ENCODE measurements at places on chromosomes 16 and 17.

DNA sequence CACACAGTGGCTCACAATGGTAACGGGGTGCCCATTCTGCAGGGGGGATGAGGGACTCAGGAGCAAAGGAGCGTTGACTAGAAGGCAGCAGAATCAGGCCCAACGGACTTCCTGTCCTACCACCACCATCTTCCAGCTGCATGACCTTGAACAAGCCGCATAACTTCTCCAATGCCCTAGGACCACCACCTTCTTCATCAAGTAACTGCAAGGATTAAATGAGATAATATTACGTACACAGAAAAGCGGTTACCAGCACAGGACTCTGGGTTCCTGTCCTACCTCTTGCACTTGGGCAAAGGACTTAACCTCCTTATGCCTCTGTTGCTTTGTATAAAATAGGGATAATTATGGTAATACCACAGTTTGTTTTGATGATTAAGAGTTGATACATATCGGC, 4.7 kb downstream of the ASPHD1 start:
- no peak for DNase-seq

DNA sequence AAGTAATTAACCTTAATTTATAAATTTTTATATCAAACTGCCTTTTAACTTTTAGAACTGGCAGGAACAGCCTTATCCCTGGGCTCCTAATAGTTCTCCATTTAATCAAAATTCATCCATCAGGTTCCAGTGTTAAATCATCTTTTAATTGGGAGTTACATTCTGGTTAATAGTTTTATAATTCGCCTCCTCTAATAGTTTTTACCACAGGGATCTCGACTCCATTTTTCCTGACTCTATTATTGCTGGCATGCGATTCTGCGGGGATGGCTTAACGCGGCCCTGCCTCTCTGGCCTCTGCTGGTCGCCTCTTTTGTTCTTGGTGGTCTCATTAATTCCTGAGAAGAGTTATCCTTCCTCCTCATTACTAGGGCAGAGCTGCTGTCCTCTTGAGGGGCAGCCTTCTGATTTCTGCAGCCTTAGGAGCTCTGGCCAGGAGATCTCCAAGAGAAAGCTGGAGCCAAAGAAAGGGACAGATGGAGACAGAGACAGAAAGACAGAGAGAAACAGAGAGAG, 71.1 kb downstream of the MRM1 start:
- no peak for DNase-seq

GRCh38 chr16:86362155-86362849, 148.0 kb upstream of the FOXF1 start:
- no peak for DNase-seq

- no peak for DNase-seq
Measured at GRCh38 chr16:77785373-77785764, 3.0 kb upstream of the VAT1L start.

GRCh38 chr16:67024384-67025209, 4.4 kb upstream of the CBFB start:
- no peak for DNase-seq

- DNase-seq = no peak
Measured at GRCh38 chr16:9580025-9580424, 488.6 kb downstream of the HAPSTR1 start.

- no peak for DNase-seq
Measured at GRCh38 chr17:76673729-76674128, 30.2 kb upstream of the ST6GALNAC1 start.

GRCh38 chr16:1731073-1731472, 25.1 kb downstream of the MAPK8IP3 start:
- no peak for DNase-seq

GRCh38 chr16:57013229-57013628, 23.9 kb downstream of the NLRC5 start:
- no peak for DNase-seq

- no peak for DNase-seq
Measured at GRCh38 chr16:87840271-87840978, 28.9 kb downstream of the SLC7A5 start.

GRCh38 chr16:87789437-87790291, 23.9 kb upstream of the KLHDC4 start:
- no peak for DNase-seq

GRCh38 chr17:13601776-13602551, at the start of gene HS3ST3A1:
Gene HS3ST3A1, minus strand, starts transcription at chr17:13601929. Its CDS starts 800 bp downstream, at chr17:13601129.
- no peak for DNase-seq

GRCh38 chr16:3171181-3171854, 16.7 kb upstream of the OR1F1 start:
- DNase-seq = no peak

DNA sequence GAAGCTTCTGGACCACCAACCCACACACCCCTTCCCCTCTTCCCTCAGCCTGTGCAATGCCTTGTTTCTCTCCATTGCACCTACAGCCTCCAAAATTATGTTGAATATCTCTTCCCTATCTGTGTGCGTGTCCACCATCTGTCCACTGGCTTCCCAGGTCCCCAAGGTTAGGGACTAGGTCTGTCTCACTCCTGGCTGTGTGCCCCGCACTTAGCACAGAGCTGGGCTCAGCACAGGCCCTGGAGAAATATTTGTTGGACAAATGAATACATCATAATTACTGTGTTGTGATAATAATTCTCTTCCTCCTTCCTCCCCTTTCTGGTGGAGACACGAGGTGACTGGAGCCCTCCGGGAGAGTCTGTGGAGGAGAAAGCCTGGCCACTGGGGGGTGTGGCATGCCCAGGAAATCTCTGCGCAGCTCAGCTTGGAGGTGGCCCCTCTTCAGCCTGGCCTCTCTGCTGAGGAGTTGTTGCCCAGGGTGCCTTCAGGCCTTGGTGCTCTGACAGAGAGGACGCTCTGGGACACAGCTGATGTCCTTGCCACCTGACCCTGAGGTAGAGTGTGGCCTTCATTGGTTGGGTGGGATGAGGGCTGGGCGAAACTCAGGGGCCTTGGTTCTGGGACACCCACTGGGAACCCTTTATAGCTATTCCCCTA, 3.3 kb upstream of the BRD7 start:
- DNase-seq = no peak

DNA sequence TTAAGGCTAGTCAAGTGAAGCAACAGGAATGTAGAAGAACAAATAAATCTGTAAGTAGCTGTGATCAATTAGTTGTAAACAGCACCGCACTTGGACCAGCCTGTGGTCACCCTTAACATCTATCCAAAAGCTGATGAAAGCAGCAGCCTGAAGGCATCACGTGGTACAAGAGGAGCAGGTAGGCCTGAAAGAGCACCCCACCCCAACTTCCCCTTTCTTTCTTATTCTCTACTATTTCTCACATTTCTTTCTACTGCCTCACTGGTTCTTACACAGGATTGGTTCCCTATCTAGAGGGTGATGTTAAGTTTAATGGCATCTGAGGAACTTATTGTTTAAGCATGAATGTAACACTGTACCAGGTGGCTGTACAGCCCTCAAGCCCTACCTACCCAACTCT, 42.6 kb upstream of the CLEC18B start:
- DNase-seq = no peak

DNA sequence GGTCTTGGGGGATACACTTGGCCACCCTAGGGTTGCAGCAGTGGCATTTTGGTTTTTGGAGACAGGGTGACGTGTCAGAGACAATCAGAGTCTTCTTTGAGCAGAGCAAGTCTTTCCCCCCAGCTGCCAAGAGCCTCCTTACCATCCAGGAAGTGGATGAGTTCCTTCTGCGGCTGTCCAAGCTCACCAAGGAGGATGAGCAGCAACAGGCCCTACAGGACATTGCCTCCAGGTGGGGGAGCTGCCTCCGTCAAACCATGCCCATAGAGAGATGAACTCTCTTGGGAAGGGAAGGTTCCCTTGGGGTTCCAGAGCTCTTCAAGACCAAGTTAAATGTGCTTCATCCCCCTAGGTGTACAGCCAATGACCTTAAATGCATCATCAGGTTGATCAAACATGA, 11.3 kb downstream of the LIG3 start:
- DNase-seq = no peak

DNA sequence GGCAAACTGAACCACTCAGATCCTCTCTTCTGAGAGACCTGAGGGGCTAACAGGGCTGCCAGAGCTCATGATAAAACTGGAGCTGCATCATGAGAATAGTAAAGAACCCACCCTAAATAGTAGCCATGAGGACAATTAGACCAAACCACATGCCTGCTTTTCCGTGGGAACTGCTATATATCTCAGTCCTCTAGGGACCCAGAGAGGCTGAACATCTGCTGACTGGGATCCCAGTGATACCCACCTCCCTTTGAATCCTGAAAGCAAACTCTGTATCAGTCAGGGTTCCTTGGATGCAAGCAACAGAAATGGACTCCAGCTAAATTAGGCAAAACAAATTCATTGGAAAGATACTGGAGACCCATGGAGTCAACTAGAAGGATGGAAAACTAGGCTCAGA, 6.5 kb downstream of the MT1X start:
- no peak for DNase-seq

GRCh38 chr16:62475573-62475972, 439.3 kb upstream of the CDH8 start:
- no peak for DNase-seq

DNA sequence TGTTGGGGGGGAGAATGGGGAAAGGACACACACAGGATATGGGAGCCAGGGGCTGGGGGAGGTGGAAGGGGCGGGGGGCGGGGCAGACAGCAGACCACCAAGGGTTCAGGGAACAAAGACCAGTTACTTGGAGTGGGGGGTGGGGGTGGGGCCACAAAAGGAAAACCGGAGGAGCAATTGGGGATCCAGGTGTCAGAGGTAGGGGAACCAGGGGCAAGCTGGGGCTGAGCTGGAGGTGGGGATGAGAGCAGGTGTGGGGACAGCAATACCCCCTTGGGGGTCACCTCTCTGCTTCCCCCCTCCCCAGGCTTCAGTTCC, 1.4 kb upstream of the ORAI3 start:
- no peak for DNase-seq

- DNase-seq = no peak
Measured at GRCh38 chr16:58652741-58653140, 23.1 kb upstream of the CNOT1 start.

DNA sequence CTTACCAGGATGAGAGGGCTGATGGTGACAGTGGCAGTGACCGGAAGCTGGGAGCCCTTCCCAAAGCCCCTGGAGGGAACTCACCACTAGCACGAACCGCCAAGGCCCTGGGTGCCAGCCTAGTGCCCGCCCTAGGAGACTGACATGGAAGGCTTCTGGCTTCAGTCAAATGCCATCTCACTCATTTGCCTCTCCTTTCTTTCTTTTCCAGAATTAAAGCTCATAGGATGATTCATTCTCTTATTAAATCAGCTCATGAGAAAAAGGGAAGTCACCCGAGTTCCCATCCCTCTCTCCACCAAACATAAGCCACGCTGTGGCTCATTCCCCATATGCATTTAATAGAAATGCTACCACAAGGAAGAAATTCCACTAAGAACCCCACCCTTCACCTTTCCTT, 12.1 kb downstream of the CUEDC1 start:
- DNase-seq = no peak

GRCh38 chr17:74962622-74963394, 9.8 kb downstream of the HID1 start:
- no peak for DNase-seq

GRCh38 chr17:76585649-76586593, at the start of gene ST6GALNAC2:
Gene ST6GALNAC2, minus strand, starts transcription at chr17:76585860. Its CDS starts 52 bp downstream, at chr17:76585808.
- no peak for DNase-seq

DNA sequence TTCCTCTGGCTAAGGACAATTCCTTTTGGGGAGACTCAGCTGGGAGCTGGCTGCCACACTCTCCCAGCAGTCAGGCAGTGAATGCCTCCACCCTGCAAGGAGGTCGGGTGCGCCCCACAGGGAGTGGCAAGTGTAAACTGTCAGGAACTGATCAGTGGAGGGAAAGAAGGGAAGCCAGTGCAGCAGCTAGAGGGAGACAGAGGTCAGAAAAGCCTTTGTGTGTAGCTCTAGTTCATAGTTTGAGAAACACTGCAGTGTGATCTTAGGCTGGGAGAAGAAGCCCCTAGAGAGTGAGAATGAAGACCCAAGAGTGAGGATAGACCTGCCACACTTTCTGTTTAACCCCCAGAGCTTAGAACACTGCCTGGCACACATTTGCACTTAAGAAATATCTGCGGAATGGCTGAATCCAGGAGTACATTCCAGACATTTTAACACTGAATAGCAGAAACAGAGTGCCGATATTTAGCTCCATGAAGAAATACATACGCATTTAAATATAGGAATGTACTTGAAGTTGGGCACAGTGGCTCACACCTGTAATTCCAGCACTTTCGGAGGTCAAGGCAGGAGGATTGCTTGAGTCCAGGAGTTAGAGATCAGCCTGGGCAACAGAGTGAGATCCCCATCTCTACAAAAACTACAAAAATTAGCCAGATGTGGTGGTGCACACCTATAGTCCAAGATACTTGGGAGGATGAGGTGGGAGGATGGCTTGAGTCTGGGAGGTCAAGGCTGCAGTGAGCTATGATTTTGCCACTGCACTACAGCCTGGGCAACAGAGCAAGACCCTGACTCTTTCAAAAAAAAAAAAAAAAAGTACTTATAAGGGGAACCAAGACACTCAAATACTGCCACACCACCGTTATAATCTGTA, 11.1 kb upstream of the SLC5A11 start:
- DNase-seq = no peak

GRCh38 chr16:81694494-81695280, 84.4 kb upstream of the PLCG2 start:
- DNase-seq = no peak

DNA sequence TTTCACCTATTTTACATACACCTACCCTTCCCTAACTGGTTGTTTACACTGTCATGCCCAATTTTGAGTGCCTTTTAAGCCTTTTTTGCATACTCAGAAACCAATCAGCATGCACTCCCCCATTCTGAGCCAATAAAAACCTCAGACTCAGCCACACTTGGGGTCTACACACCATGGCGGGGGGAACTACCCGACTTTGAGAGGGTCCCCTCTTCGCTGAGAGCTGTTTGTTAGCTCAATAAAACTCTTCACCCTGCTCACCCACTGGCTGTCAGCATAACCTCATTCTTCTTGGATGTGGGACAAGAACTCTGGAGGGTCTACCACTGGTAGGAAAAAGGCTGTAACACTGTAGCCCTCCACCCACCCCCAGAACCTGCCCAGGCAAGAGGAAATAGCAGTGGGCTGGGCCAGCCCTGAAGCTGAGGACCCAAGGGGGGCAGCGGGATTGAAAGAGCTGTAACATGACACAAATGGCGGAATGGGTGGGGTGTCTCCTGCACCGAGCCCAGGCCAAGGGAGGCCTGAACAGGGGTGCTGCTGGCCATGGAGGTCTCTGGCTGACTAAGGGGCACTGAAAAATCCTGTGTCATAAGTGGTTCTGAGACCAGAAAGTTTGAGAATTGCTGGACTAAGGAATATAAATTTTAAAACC, 3.0 kb upstream of the FLYWCH2 start:
- no peak for DNase-seq

DNA sequence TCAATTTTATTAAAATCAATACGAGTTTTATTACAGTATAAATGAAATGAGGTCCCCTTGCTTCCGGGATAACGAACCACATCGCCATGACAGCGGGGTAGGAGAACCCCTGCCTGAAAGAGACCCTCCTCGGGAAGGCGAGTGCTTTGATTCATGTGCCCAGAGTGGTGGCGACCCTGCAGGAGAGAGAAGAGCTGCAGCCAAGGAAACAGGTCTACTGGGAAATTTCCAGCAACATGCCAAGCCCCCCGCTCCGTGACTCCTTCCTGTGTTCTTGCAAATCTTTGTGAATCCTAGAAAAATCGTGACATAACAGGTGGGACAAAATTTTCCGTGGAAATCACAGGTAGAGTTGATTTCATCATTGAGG, 162.5 kb downstream of the WSCD1 start:
- DNase-seq = no peak

Data from GM12864 (cell line).